GM13977 (cell line): ENCODE measurements at places on chromosomes 16 and 17.

DNA sequence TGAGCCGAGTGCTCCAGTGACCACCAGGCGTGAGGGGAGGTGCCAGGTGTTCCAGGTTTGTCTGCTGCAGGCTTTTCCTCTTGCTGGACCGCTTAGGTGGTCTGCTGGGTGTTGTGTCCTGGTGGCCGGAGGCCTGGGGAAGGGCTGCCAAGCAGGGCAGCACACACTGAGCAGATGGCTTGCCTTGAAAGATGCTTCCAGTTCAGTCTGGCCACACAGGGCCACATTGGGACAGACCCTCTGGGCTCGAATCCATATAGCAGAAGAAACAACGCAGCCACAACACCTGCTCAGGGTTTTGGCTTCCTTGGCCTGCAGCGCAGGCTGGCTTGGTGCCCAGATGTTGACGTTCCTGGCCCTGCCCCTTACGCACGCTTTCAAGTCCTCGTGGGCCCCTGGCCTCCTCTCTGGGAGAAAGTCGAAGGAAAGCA lies 24.8 kb downstream of the GINS2 start:
- DNase-seq: no peak

DNA sequence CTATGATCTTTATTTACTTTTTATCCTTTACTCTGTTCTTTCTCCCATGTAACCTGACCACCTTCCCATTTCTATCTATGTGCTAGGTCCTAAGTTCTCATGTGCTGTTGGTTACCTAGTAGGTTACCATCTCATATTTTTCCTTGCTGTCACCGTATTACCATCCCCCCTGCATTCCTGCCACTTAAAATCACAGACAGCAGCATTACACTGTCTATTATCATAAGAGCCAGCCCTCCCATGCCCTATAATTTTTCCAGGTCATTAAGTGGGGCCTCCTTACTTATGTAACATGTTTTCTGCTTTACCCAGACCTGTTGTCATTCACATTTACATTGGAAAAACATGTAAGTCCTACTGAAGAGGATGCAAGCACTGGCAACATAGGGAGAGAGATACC lies 202.9 kb downstream of the HS3ST3A1 start:
- DNase-seq: no peak

DNA sequence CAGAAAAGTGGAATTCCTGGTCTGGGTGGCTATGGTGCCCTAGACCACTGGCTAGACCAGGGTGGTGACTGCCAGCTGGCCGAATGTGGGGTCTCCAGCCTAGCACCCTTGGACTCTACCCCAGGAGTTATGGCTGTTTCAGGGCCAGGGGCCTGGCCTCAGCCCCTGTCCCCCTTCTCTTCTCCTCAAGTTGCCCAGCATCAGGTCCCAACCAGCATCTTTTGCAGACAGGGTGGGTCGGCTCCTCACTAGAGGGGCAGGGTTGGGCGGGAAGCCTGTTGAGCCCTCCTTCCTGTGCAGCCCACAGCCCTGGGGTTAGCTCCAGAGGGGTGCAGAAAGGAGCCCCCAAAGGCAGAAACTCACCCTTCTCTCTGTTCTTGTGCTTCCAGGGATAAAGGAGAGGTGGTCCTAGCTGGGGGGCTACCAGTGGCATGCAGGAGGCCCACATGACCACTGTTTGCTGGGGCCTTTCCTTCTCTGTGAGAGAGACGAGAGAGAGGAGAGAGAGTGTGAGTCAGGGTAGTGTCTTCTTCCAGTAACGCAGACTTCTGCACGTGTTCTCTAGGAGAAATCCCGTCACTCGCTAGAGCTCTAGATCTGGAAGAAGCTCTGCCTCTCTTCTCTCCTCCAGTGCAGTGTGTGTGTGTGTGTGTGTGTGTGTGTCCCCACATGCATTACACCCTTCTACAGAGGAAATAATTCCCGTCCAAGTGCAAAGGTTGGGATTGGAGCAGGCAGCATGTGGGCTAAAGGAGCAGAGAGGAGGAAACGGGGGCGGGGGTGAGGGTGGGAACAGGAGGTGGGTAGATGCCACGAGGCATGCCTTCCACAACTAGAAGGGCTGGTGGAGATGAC lies 209.4 kb downstream of the SEC14L1 start:
- DNase-seq: no peak

GRCh38 chr17:44235583-44235936 lies 16.1 kb upstream of the UBTF start:
- no peak for DNase-seq

- no peak for DNase-seq
Measured at GRCh38 chr17:41329279-41329948, 13.9 kb upstream of the KRTAP17-1 start.

- DNase-seq: no peak
Measured at GRCh38 chr16:72228014-72228413, 56.1 kb upstream of the PMFBP1 start.

GRCh38 chr16:5415123-5415522 lies 317.5 kb upstream of the EEF2KMT start:
- DNase-seq: no peak

- DNase-seq: no peak
Measured at GRCh38 chr17:68580236-68580770, 20.9 kb downstream of the FAM20A start.

DNA sequence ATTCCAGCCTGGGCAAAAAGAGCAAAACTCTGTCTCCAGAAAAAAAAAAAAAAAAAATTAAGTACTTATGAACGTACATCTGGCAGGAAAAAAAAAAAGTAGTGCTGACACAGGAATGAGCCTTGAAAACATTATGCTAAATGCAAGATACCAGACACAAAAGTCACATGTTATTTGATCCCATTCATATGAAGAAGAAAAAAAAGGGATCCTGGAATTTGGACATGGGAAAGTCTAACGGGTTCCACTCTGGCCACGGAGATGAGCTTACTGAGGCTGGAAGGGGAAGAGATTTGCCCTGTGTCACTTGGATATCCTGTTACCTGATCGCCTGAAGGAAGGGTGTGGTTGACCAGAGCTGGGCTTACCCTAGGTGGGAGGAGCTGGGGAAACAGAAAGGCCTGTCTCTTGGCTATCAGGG lies 251.9 kb downstream of the PARN start:
- DNase-seq: no peak

DNA sequence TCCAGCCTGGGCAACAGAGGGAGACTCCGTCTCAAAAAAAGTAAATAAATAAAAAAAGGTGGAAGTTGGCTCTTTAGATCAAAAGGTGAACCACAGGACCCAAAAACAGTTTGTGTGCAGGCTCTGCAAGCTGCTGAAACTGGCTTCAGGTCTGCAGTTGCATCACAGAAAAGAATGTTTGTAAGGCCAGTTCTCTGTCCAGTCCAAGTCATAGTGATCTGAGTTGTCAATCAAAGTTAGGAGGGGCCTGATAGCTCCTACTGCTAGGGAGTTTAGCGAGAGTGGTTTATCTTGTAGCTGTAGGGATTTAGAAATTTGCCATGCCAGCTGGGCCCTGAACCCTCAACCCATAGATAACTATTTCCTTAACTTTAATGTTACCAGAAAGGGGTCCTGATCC lies 101.2 kb upstream of the CACNG5 start:
- DNase-seq: no peak

- DNase-seq: no peak
Measured at GRCh38 chr16:48367441-48368049, 17.7 kb downstream of the SIAH1 start.

DNA sequence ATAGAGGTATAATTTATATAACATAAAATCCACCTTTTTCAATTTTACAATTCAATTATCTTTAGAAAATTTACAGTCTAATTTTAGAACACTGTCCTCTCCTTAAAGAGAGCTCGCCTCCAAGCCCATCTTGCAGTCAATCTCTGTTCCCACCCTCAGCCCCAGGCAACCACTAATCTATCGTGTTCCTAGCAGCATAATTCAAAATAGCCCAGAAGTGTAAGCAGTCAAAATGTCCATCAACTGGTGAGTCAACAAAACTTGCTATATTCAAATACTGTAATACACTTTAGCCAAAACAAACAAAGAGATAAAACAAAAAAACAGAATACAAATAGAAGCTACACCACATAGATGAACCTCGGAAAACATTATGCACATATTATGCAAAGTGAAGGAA lies 1006.8 kb upstream of the EEF2KMT start:
- no peak for DNase-seq

- DNase-seq: no peak
Measured at GRCh38 chr17:56891751-56892150, 22.1 kb downstream of the TRIM25 start.

DNA sequence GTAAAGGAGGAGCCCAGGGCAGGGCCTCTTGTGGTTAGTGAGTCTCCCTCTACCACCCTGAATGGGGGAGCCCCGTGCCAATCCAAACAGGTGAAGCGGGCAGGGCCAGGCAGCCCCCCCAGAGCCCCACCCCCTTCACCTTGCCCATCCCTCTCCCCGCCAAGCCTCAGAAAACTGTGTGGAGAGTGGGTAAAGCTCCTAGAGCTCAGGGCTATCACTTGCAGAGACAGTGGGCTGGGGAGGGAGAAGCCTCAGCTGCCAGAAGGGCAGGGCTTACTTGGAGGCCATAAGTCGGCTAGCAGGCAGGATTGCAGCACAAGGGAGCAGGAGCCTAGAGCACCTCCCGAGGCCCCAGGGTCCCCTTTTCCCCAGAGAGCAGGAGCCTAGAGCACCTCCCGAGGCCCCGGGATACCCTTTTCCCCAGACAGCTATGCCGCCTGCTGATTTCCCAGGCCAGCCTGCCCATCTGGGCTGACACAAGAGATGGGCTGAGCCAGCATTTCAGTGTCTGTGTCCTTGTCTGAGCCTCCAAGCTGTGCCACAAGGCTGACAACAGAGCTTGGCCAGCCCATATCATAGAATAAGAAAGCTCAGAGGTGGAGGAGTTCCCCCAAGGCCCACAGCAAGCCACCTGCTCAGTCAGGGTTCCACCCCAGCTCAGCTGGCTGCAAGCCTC lies 6.7 kb upstream of the KRT14 start:
- no peak for DNase-seq

DNA sequence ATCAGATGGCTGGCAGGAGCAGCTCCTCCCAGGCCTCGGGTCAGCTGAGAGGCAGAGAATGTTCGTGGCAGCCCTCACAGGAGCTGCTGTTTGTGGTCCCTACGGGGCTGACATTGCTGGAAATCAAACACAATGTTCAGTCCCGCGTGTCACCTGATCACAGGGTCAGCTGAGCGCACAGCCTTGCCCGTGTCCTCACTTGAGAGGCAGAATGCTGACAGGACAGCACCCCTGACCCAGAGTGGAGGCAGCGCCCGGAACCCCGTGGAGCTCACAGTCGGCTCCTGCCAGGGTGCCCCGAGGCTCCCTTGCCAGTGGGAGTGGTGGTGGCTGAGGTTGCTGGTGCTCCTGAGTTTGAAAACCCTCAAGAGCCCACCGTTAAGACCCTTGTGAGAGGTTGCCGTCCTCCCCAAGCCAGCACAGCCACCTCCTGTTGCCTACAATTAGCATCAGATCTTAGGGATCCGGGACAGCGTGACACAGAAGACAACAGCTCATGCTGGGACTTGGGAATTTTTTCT lies 3.6 kb upstream of the CHMP6 start:
- no peak for DNase-seq
